ENCODE measurements at places on chromosomes 4 and X.

DNA sequence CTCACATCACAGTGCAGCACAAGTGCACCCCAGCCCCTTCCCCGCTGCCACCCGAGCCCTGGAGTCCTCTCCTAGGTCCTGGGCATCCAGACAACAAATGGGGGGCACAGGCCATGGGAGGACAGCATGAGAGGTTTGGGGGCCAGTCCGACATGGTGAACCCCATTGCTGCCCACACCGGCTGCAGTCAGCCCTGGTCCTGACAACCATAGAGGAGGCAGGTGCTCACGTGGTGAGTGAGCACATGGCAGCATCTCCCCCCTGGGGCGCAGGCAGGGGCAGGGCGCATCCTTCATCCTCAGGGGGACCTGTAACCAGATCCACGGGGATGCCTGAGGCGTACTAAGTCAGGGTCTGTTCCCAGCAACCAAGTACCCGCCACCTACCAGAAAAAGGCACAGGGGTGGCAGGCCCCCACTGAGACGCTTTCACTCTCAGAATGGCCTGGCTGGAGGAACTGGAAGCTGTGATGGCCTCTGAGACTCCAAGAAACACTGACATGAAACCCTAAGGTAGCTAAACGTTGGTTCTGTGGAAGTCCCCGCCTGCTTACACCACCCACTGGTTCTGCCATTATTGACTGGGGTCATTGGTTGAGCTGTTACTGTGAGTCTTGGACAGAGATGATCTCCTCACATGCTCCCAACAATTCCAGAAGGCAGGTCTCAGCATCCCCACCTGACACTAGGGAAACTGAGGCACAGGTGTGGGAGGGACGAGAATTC lies 6.5 kb downstream of the ZFYVE28 start:
- no peak for DNase-seq

- DNase-seq: no peak
Observed at GRCh38 chr4:8053688-8054449, 104.7 kb downstream of the ABLIM2 start.

GRCh38 chrX:134801267-134801666 lies 143.0 kb upstream of the PLAC1 start:
- DNase-seq: no peak

GRCh38 chrX:136819031-136819703 lies 38.4 kb upstream of the ARHGEF6 start:
- DNase-seq: no peak

DNA sequence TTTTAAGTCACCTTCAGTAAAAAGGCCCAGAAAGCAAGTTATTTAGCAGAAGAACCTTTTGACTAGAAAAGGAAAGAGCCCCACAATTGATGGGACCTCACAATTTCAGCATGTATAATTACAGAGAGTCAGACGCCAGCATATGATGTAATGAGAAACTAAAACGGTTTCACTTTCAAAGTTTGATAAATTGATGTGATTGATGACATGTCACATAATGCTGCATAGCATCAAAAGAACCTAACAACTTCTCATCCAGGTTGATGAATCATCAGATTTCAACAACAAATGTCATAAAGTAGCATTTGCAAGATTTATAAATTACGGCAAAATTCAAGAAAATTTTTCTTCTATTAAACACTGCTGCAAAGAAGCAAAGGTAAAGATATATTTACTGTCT lies 3.9 kb upstream of the GAR1 start:
- DNase-seq: no peak
